ENCODE measurements at places on chromosomes 1 and 21. TPM values are rescaled to one million over a fixed set of nuclear protein-coding genes. Genes with fewer than 3 reads are reported as not detected.

DNA sequence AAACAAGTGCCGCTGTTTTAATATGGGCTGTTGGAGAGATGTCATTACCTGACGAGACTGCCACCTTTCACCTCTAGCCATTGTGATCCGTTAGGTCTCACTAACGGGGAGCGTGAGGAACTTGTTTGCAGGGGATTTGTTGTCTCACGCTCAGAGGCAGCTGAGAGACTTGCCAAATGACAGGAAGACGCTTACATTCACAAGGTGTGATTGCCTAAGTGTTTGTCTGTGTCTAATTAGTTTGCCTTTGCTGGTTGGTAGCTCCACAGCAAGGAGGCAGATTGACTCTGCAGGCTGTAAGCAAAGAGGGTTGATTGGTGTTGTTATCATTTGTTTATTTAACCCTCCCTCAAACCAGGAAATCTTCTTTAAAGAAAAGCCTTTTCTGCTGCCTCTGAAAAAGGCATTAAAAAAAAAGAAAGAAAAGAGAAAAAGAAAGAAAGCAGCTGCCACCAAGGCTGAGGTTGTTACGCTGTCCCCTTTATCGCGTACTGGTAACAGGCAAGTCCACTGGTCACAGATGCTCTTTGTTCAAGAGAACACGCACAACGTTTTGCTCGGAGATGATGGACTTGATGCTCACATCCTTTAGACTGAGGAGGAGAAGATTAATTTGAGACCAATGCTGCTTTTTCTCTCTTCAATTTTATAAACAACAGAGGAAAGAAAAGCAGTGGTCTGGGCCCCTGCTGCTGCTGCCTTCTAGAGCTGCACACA lies 203.9 kb downstream of the ZNF326 start:
- no peaks in the 10 kb centered on the region for H3K27me3 ChIP-seq
- H3K36me3 ChIP-seq, result no peaks in the 10 kb centered on the region
- no peaks in the 10 kb centered on the region for H3K4me1 ChIP-seq
- no peak overlapping the region for H3K4me3 ChIP-seq

- H3K27ac ChIP-seq, result no peak overlapping the region
- peaks cover 8% of the 10 kb centered on the region for H3K4me1 ChIP-seq
- H3K4me3 ChIP-seq, result no peak overlapping the region
- DNase-seq, result no peak
- no peaks in the 10 kb centered on the region for H3K27me3 ChIP-seq
These were observed 78.6 kb downstream of the STUM start for GRCh38 chr1:226627050-226627755.

GRCh38 chr1:221947731-221948130 lies 205.8 kb upstream of the DUSP10 start:
- no peaks in the 10 kb centered on the region for H3K36me3 ChIP-seq
- no peaks in the 10 kb centered on the region for H3K4me1 ChIP-seq
- DNase-seq, result no peak
- H3K27me3 ChIP-seq, result no peaks in the 10 kb centered on the region
- H3K4me3 ChIP-seq, result no peak overlapping the region

DNA sequence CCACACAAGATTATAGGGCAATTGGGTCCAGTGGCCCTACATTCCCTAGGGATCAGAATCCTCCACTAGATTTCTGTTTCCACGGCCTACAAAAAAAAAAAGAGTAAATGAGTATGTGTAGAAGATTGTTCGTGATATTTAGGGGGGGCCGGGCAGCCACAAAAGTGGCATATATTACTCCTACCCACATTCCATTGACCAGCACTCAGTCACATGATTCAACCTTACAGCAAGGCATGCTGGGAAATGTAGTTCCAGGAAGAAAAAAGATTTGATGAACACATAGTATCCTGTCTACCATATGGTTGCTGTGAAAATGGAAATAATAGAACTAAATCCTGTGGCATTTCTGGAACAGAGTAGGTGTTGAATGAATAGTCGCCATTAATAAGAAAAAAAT lies 43.4 kb upstream of the GJB5 start:
- H3K27me3 ChIP-seq, result peaks cover 2% of the 10 kb centered on the region
- no peak overlapping the region for H3K27ac ChIP-seq
- H3K4me1 ChIP-seq, result no peaks in the 10 kb centered on the region
- no peak for DNase-seq

GRCh38 chr1:35810096-35810881 lies 2.5 kb downstream of the AGO4 start:
- no peak for DNase-seq
- H3K4me3 ChIP-seq, result no peak overlapping the region
- H3K36me3 ChIP-seq, result no peaks in the 10 kb centered on the region
- H3K4me1 ChIP-seq, result peaks cover 6% of the 10 kb centered on the region
- no peaks in the 10 kb centered on the region for H3K27me3 ChIP-seq

- no peaks in the 10 kb centered on the region for H3K36me3 ChIP-seq
- H3K27me3 ChIP-seq, result no peaks in the 10 kb centered on the region
These were observed 138.4 kb downstream of the SYT2 start for GRCh38 chr1:202571719-202572339.

DNA sequence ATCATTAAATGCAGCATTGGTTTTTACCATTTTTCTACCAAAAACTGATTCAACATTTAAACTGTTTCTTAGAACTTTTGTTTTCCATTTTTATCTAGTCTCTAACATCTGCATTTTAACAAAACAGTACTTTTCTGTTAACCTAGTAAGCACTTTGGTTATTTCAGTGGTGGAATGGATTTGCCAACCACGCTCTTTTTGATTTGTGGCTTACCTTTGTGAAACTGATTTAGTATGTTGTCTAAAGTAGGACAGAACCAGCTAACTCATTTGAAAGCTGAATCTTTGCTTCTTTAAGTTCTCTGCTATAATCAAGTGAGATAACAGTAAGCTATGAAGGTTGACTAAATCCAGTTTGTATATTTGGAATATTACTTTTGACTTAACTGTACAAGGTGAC lies 41.5 kb upstream of the METTL18 start:
- H3K36me3 ChIP-seq, result peaks cover 4% of the 10 kb centered on the region
- DNase-seq, result no peak
- no peak overlapping the region for H3K4me3 ChIP-seq
- H3K4me1 ChIP-seq, result no peaks in the 10 kb centered on the region
- no peak overlapping the region for H3K27ac ChIP-seq

Gene TNFSF4
- total RNA-seq, result 10.4 TPM

Gene SRM
- 255 TPM for total RNA-seq

Gene NBPF6
- not detected for total RNA-seq

Gene ELF3
- total RNA-seq, result 1.1 TPM

Gene BRWD1
- total RNA-seq, result 14.5 TPM

Gene TRPM2
- total RNA-seq, result 9.1 TPM

Gene LPAR3
- 0.11 TPM for total RNA-seq

Gene NR1I3
- not detected for total RNA-seq

Gene PTGFR
- not detected for total RNA-seq

Gene EVA1C
- not detected for total RNA-seq

Measured in GM12878 (cell line).